ENCODE measurements at places on chromosomes 5 and 9. TPM values are rescaled to one million over a fixed set of nuclear protein-coding genes. Genes with fewer than 3 reads are reported as not detected.

- peak overlapping the region; percentile 40 for H3K27ac ChIP-seq
- no peaks in the 10 kb centered on the region for H3K36me3 ChIP-seq
- no peaks in the 10 kb centered on the region for H3K27me3 ChIP-seq
- DNase-seq = no peak
- H3K4me1 ChIP-seq = peaks cover 51% of the 10 kb centered on the region
- no peak overlapping the region for H3K4me3 ChIP-seq
These were observed 2.3 kb downstream of the DENND4C start for GRCh38 chr9:19232823-19233194.

GRCh38 chr9:98146101-98146991, 27.3 kb upstream of the TRIM14 start:
- H3K27me3 ChIP-seq = no peaks in the 10 kb centered on the region
- H3K36me3 ChIP-seq = no peaks in the 10 kb centered on the region
- H3K27ac ChIP-seq = no peak overlapping the region
- H3K4me3 ChIP-seq = no peak overlapping the region
- H3K4me1 ChIP-seq = no peaks in the 10 kb centered on the region

DNA sequence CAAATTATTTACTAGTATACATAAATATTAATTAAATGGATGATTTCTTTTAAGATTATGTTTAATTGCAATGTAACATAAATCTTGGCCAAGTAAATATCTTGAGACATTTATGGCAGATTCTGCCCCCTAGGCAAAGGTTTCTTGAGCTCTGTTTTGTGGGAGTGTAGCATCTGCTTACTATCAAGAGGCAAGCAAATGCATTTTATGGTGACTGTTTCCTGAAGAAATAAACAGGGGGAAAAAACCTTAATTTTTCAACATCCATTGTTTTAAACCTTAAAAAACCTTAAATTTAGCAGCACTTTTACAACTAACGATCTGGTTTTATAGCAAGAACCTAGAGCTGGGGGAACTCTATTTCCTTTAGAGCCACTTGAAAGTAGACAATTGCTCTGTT, 25.7 kb upstream of the FREM1 start:
- H3K27me3 ChIP-seq = no peaks in the 10 kb centered on the region
- no peaks in the 10 kb centered on the region for H3K36me3 ChIP-seq
- H3K4me3 ChIP-seq = no peak overlapping the region
- no peaks in the 10 kb centered on the region for H3K4me1 ChIP-seq

DNA sequence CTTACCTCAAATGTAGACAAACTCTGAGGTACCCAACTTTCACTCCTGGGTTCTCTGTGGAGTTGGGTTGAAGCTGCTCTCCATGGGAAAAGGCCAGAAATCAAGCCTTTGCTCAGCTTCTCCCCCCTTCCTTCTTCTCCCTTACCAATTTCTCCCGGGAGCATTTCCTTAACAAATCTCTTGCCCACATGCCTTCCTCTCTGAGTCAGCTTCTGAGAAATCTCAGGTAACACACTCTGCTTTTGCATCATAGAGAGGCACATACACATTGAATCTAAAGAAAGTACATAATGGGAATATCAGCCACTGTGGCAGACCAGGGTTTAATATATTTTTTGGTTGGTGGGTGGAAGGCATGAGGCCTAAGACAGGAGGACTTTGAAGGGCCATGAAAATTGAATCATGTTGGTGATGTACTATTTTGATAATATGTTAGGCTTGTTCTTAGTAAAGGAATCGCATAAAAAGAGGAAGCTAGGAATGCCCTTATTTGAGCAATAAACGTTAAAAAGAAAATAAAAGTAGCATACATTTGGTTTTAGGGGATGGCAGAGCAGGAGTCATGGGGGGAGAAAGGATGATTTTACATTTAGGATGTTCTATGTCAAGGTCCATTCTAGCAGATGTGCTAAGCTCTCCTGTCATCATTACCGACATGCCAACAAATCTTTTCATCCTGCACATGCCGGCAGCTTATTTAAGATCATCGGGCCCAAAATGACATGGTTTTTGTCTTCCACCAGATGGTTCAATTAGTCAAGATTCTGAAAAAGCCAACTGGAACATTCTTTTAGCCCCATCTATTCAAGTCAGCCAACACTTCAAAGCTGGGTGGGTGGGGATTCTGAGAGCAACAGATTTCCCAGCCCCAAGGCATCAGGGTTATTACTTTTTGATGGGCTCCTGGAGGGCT, 199.5 kb upstream of the CLINT1 start:
- no peak overlapping the region for H3K27ac ChIP-seq
- no peaks in the 10 kb centered on the region for H3K4me1 ChIP-seq
- no peak for DNase-seq
- no peaks in the 10 kb centered on the region for H3K36me3 ChIP-seq
- H3K27me3 ChIP-seq = no peaks in the 10 kb centered on the region

The DAPK1 gene
- total RNA-seq = 58.8 TPM

- H3K36me3 ChIP-seq = peaks cover 35% of the 10 kb centered on the region
- peaks cover 17% of the 10 kb centered on the region for H3K4me1 ChIP-seq
- peak overlapping the region; percentile 74 for H3K4me3 ChIP-seq
These were observed 621 bp downstream of the AK6 start for GRCh38 chr5:69368458-69369339.

DNA sequence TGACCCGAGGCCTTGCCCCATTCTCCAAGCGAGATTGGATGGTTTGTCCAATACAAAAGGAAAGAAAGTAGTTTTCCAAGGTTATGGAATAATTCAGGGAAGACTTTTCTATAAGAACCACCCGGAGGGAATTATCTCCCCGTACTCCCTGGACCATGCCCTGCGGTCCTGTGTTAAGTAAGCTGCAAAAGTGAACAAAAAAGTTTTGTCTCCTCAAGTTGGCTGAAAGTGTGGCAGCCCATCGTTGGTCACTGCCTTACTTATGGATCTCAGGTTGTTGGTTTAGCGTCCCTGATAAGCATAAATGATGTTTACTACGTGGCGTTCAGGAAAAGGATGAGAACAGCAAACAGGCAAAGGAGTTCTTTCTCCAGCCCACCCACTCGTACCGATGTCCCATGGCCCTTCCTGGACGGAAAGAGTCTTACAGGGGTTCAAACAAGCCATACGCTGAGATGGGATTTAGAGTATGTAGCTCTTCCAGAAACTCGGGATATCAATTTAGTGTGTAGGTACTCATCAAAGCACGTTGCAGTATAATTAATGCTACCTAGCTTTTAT, 413 bp upstream of the AUH start:
- H3K4me1 ChIP-seq = no peaks in the 10 kb centered on the region
- H3K27me3 ChIP-seq = no peaks in the 10 kb centered on the region
- peak overlapping the region; percentile 90 for H3K27ac ChIP-seq

The ITK gene
- total RNA-seq = 1.2 TPM

DNA sequence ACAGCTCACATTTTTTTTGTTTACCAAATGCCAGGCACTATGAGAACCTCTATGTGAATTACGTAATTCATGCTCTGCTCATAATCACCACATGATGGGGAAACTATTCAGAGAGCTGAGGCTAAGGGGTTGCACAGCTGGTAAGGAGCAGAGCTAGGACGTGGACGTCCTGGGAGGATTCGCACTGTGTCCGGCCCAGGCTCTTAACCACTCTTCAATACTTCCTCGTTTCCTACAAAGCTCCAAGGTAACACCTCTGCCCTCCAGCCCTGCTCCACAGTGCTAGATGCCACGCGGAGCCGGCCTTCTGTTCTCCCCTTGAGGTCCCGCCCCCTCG, 8.7 kb downstream of the PHF19 start:
- H3K4me1 ChIP-seq = peaks cover 21% of the 10 kb centered on the region
- no peak for DNase-seq
- no peaks in the 10 kb centered on the region for H3K36me3 ChIP-seq

DNA sequence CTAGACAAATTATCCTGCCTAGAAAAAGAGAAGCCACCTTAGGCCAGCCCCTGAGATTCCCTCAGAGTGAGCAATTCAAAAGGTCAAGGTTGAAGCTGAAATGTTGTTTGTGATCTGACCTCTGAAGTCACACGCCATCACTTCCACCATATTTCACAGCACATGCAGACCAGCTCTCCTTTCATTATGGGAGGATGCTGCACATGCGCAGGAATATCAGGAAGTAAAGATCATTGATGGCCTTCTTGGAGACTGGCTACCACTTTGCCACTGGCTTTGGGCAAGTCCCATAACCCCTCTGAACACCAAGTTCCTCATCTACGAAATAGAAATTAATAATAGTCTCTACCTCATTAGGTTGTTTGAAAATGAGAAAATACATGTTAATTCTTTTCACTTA, 39.5 kb downstream of the CDO1 start:
- no peak overlapping the region for H3K27ac ChIP-seq
- H3K36me3 ChIP-seq = no peaks in the 10 kb centered on the region
- DNase-seq = no peak
- H3K27me3 ChIP-seq = no peaks in the 10 kb centered on the region
- H3K4me1 ChIP-seq = no peaks in the 10 kb centered on the region

The ANKRD34B gene
- total RNA-seq = not detected

DNA sequence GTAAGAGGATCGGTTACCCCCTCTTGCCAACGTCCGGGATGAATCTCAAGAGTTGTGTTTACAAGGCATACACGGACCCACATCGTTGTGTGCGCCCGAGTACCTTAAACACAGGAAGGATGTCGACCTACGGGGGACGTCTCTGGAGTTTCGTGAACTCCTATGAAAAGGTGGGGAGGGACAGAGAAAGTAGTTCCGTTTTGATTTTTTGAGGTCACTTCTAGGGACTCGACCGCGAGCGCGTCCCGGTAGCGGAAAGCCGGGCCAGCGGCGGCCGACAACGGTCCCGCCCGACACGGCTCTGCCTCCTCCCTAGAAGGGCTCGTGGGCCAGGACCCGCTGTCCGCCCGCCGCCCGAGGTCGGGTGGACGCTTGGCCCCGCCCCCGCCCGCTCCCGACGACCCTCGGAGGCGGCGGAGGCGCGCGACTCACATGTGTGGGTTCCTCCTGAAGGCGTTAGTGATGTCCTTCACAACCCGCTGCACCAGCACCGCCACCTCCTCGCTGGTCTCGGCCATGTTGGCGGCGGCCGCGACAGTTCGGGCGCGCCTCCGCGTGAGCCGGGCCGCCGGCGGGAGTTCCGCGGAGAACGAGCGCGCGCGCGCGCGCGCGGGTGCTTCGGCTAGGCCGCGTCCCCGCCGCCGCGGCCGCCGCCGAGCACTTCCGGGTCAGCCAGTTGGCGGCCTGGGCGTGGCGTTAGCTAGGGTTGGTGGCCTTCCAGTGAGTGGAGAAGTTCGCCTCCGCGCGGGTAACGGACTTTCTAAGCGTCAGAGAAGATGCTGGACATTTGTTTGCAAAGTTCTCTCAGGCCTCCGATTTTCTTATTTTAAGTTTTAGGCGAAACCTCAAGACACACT, at the start of gene PTAR1:
Gene PTAR1 (minus strand): TSS at position 591 of the 857 bp plus-strand sequence. CDS start 73 bp downstream, at position 518.
- peaks cover 5% of the 10 kb centered on the region for H3K4me1 ChIP-seq
- peak within 1 kb of the TSS; percentile 94 for H3K27ac ChIP-seq
- H3K36me3 ChIP-seq = no peaks in the 10 kb centered on the region
- H3K27me3 ChIP-seq = no peaks in the 10 kb centered on the region
- peak; percentile 89 for DNase-seq

The FGF18 gene
- total RNA-seq = 6.9 TPM

DNA sequence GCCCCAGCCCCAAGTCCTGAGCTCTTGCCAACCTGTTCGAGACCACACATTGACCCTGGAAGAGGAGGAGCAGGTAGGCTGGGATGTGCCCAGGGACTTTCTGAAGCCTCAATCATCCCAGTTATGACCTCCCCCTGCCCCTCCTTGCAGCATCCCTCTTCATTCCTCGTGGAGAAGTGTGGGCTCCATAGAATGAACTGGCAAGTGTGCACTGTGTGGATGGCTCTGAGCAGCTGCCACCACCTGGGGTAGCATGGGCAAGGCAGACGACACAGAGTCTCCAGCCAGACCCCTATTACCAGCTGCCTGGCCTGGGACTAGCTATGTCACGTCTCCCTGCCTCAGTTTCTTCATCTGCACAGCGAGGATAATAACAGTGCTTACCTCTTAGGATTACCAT, 33.5 kb downstream of the GADD45G start:
- H3K36me3 ChIP-seq = no peaks in the 10 kb centered on the region
- DNase-seq = no peak
- H3K4me3 ChIP-seq = no peak overlapping the region
- H3K27ac ChIP-seq = no peak overlapping the region
- no peaks in the 10 kb centered on the region for H3K27me3 ChIP-seq
